GM12864 (cell line): ENCODE measurements at places on chromosomes 6 and 20.

DNA sequence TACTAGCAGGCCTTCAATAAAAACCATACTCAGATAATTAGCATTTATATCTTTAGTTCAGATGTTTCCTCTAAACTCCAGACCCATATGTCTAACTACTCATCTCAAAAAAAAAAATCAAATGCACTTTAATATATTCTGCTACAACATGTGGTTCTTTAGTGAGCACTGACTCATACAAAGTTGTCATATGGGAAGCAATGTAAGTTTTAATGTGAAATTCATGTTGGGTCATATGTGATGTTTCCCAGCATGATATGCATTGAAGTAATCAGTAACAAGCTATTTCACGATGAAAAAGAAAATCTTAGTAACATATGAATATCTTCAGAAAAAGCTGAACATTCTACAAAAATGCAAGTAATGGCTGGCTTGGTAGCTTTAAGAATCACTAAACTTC, 859.7 kb upstream of the ADGRB3 start:
- DNase-seq: no peak

DNA sequence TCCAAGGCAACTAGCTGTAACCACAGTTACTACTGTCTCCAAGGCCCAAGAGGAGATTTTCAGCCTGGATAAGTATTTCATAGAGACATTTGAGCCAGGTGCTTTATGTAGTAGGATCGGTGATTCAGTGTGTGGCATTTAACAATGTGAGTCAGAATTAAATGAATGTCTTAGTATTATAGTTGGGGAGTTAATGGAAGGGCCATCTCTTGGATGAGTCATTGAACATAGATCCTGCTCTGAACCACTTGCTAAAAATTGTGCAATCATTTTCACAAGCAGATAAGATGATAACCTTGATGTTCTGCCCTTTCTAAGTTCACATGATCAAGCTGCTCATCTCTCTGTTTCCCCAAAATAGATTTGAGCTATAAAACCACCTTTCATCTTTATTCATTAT, 668.9 kb upstream of the CITED2 start:
- DNase-seq: no peak

- no peak for DNase-seq
These were observed 39.0 kb upstream of the PTPN1 start for GRCh38 chr20:50471231-50471630.

GRCh38 chr6:142702501-142703460, 242.2 kb downstream of the HIVEP2 start:
- DNase-seq: no peak

DNA sequence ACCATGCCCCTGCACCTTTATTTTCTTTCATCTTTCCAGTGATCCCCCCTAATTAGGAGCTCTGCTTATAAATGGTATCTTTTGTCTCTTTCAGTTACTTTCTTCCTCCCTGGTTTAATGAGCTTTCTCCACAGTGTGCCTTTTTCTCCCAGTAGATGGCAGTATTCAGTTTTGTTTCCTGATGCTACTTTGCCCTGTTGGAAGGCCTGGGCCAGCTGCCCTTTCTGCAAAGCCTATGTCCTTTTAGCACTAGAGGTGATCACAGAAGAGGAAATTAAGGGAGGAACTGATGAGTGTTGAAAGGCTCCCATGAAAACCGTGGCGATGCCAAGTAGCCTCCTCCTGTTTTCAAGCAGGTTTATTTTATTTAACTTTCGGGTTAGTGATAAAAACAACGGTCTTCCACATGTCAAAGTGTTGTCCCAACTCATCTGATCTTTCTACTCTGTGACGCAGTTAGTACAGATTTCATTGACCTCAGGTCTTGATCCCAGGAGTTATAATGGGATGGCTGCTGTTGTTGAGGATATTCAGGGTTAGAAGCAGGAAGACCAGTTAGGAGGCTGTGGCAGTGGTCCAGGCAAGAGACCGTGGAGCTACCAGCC, 184.2 kb upstream of the BMP2 start:
- DNase-seq: no peak

DNA sequence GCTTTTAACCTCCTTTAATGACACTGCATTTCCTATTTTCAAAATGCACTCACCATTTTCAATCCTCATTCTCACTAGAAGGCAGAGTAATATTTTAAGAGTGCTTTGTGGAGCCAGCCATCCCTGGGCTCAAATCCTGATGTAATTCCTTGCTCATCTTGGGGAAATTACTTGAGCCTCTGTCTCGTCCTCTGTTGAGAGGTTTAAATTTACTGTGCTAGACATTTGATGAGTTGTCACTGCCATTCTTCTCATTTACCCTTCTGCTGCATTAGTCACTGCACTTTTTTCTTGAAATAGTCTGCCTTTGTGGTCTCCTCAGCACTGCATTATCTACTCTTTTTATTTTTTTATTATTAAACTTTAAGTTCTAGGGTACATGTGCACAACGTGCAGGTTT, 150.0 kb upstream of the HDDC2 start:
- DNase-seq: no peak

GRCh38 chr6:29354980-29355379, 13.7 kb downstream of the OR5V1 start:
- no peak for DNase-seq

GRCh38 chr6:38528196-38528965, 111.3 kb downstream of the BTBD9 start:
- DNase-seq: no peak

DNA sequence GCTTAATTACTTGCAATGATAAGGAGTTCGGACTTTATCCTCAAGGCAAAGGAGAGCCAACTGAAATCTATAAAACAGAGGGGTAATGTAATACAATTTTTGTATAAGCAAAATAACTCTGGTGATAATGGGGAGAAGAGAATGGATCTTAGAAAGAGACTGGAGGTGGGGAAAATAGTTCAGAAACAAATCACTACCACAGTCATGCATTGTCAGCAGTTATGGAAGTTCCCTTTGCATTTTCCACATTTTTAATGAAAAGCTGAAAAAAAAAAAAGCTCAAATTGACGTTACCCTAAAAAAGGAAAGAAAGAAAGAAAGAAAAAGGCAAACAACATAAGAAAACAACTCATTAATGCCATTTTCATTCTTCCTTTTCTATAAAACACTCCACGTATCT, 337.6 kb upstream of the HSF2 start:
- no peak for DNase-seq
